ENCODE measurements at places on chromosomes 12 and 14.

DNA sequence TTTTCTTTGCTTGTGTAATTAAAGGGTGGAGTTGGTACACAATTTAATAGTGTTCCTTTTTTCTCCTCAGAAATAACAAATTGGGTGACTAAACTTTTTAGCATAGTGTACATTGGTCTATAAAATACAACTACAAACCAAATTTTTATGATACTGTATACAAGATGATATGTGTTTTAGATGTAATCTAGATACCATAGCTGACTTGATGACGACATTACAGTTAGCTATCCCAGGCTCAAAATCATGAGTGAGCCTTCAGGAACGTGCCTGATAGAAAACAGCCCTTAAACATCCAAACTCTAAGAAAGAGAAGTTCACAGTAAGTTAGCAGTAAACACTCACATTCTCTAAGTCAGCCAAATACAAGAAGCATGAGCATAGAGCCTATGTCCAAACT, 99.0 kb upstream of the SSTR1 start:
- DNase-seq = no peak

DNA sequence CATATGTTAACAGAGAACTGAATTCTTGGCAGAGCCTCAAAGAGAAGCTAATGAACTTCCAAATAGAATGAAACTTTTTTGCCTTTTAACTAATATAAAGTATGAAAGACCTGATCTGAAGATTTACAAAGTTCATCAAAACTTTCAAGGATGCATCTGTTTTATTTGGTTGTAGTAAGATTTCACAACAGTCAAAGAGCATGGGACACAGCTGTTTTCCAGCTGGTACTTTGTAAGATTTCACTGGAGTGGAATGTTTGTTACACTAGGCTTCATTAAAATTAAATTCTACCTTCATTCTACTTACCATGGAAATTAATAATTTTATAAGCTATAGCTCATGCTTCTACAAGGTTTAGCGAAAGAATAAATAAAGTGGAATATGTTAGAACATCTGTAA, 351.2 kb downstream of the SLC6A15 start:
- DNase-seq = no peak

DNA sequence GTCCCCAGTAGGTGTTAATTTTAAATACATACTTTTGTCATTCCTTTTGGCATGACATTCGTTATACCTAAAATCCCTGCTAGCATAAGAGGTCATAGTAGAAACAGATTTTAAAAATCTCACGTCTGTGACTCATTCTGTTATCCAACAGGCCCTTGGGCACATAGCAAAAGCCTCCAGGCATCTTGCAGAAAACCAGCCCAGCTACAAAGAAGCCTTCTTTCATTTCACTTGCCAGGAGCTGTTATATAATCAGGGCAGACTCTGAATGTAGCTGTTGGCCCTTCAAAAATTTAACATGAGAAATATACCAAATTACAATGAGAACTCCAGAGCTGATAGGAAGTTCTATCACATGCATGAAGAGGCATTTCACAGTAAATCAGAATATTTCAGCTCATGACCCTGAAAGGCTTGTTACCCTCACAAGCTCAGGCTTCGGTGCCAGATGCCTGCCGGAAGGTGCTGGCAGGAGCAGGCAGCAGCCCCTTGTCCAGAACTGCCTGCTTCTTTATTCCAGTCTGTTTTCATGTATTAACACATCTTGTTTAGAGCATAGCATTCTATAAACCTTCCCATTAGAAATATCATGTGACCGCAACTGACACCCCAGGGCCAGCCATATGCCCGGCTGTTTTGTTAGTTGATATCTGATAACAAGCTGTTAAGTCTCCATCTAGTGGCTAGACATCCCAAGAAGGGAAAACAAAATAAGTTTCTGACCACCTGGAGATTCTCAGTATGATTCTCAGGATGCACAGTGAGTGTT, 17.8 kb downstream of the E2F7 start:
- no peak for DNase-seq

DNA sequence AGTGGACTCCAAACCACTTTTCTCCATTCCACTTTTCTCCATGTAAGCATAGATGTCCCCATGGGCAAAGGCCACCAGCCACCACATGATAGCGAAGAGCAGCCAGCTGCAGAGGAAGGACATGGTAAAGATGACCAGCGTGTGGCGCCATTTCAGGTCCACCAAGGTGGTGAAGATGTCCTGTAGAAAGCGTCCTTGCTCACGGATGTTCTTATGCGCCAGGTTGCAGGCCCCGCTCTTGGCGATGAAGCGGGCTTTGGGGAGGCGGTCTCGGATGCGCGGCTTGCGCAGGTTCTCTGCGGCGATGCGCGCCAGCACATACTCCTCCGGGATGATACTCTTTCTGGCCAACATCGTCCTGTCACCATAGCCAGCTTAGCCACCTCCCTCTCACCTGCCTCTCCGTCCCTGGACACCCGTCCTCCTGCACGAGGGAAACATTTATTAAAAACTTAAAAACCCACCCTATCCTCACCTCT, 1.2 kb downstream of the KCNJ8 start:
- DNase-seq = no peak

DNA sequence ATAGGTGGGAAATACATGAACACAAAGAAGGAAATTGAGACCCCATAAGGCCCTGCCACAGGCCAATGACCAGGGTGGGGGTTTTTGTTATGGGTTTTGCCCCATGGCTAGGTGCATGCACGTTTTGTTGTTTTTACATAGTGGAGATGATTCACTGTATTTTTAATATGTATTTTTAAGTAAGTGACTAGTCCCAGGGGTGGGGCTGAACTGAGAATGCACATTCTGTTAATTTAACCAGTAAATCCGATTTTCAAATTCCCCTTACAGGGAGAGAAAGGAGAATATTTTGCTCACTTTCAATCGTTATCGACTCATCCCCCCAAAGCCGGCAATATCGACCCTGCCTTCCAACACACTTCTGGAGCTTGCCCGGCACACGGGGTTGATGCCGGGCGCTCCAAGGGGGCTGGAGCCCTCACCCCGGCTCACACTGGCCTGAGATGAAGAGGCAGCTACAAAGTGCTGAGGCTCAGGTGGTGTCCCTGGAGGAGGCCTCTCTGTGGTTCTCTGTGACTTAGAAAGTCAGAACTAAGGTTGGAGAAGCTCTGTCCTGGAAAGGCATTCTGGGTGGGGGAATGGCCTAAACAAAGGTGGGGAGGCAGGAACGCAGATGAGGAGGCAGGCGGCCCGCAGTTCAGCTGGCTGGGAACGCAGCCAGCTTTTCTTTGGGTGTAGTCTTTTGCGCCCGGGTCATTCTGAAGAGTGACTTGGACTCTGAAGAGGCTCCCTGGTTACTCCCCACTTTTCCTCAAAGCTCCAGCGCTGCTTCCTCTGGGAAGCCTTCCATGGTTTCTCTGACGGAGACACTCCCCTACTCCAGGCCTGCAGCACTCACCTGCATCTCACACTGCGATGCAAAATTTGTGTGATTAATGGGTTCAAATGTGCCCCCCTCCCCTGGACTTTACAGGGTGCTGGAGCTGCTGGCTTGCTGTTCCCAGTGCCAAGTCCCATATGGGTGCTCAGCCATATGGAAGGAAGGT, 50.7 kb upstream of the DLK1 start:
- no peak for DNase-seq

- DNase-seq = no peak
Measured at GRCh38 chr12:130788515-130788914, 50.5 kb downstream of the STX2 start.

GRCh38 chr12:6072302-6072752, 52.1 kb downstream of the VWF start:
- no peak for DNase-seq

- no peak for DNase-seq
Measured at GRCh38 chr12:57641699-57642442, 8.9 kb upstream of the B4GALNT1 start.

DNA sequence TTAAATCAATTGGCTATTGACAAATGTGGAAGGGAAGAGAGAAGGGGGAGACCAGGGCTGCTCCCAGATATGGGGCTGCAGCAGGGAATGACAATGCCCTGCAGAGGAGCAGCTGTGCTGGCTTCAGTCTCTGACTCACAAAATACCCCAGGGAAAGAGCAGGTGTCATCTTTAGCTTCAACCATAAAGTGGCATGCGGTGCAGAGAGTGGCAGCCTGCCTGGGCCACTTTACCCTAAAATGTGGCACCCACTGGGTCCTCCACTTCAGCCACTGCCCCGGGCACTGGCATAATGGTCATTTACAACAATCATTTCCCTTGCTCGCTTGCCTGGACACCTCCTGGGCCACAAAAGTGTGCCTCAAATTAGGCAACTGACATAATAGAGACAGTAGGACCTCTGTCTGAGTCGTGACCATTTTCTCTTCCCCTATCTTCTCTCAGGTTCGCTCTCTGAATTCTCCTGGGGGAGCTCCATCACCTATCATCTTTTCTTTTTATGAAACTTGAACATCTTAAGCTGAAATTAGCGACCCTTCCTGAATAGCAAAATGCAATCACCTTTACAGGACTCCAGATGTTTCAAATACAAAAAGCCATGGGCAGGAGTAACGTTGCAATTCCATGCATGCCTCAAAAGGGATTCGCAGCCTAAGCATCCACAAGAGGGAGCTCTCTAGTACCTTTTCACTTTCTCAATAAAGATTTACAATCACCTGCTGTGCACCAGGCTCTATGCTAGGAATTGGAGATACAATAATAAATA, 179.9 kb upstream of the ATF7IP start:
- no peak for DNase-seq

GRCh38 chr12:124655048-124655697, 87.8 kb upstream of the NCOR2 start:
- no peak for DNase-seq
